ENCODE measurements at places on chromosomes 7 and 10.

GRCh38 chr7:7486362-7486761 is 49.3 kb downstream of the COL28A1 start:
- DNase-seq = no peak

DNA sequence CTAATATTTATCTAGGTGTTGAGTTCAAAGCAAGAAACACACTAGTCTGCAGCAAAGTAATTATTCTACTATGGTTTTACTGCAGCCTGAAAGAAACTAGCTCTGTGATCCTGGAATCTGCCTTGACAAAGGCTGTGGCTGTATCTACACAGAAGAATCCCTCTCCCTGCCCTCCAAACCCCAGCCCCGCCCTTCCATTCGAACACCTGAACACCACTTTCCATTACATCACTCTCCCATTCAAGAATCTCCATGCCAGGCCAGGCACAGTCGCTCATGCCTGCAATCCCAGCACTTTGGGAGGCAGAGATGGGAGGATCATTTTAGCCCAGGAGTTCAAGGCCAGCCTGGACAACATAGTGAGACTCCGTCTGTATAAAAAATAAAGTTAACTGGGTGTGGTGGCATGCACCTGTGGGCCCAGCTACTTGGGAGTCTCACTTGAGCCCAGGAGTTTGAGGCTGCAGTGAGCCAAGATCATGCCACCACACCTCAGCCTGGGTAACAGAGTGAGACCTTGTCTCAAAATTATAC is 23.3 kb downstream of the LRRC20 start:
- DNase-seq = no peak

GRCh38 chr7:27091941-27092818 is 3.6 kb downstream of the HOXA1 start:
- no peak for DNase-seq

GRCh38 chr10:24643679-24644209 is 79.9 kb downstream of the ARHGAP21 start:
- DNase-seq = no peak

DNA sequence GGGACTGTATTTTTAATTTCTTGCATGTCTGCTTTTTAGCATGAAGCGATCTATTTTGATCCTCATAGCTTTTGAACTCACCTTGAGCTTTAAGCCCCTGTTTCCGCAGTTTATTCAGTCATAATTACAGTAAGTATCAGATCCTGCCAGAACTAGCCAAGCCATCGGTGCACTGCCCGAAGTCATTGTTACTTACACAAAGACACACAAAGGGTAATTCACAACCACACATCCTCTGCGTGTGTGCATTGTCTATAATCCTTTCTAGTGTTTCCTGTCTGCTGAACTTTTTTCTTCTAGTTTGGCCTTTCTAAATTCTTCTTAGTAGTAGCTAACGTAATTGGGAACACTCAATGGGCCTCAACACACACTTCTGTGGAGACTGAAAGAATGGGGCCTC is 133.0 kb downstream of the SFMBT2 start:
- no peak for DNase-seq

GRCh38 chr7:1857487-1858421 is 187.7 kb downstream of the ELFN1 start:
- no peak for DNase-seq
